ENCODE measurements at places on chromosomes 4 and X.
A peak's percentile ranks its signal among the peaks of the same experiment; 100 is the strongest.

DNA sequence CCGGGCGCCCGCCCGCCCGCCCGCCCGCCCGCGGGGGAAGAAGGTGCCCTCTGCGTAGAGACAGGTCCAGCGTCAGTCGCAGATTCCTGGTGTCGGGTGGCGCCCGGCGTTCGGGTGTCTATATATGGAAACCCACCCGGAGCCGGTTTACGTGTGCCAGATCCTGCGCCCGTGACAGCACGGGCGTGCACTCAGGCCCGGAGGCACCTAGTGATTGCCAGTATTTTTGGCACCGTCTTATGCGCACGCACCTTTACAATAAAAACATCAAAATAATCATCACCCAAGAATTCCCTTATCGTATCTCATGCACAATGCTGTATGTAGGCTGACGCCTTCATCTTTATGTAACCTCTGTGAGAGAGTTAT, 519 bp downstream of the SLC25A4 start:
- peak; percentile 65 for DNase-seq

DNA sequence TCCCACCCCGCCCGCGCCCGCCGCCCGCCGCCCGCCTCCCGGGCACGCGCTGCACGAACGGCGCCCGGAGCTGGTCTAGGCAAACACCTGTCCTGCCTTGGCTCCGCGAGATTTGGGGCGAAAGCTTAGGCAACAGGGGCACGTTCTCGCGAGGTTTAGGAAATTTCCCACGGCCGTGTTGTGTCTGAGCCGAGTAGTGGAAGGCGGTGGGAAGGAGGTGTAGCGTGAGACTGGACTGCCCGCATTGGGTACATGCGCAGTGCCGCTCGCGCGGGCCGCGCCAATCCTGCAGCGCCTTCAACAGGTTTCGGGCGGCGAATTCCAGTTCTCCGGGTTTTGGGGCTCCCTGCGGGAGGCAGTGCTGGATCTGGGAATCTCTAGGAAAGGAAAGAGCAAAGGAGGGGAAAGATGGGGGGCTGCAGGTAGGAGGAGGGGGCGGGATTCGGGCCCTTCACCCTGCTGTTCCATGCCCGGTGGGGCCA, 1.3 kb upstream of the RBPJ start:
- DNase-seq: peak; percentile 98

GRCh38 chr4:172270397-172270796, 457.2 kb downstream of the GALNTL6 start:
- DNase-seq: no peak

DNA sequence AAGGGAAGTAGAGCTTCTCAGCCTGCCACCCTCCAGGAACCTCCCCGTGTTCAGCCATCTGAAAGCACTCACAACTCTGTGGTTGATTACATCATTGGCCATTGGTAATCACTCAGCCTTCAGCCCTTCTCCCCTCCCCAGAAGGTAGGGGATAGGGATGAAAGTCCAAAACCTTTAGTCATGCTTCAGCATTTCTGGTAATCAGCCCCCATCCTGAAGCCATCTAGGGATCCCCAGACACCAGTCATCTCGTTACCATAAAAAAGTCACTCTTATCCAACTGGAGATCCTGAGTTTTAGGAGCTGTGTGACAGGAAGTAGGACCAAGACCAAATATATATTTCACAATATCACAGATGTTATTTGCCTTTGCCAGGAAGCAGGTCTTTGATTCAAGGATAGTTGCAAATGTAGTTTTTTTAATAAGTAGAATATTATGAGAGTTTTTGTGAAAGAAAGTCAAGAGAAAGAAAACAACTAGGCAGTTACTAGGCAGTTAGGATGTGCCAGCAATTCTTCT, 364.6 kb upstream of the NOCT start:
- no peak for DNase-seq

GRCh38 chrX:24563291-24564010, 83.7 kb downstream of the PCYT1B start:
- DNase-seq: no peak

GRCh38 chr4:41747230-41748055, 1.1 kb downstream of the PHOX2B start:
- DNase-seq: peak; percentile 51

DNA sequence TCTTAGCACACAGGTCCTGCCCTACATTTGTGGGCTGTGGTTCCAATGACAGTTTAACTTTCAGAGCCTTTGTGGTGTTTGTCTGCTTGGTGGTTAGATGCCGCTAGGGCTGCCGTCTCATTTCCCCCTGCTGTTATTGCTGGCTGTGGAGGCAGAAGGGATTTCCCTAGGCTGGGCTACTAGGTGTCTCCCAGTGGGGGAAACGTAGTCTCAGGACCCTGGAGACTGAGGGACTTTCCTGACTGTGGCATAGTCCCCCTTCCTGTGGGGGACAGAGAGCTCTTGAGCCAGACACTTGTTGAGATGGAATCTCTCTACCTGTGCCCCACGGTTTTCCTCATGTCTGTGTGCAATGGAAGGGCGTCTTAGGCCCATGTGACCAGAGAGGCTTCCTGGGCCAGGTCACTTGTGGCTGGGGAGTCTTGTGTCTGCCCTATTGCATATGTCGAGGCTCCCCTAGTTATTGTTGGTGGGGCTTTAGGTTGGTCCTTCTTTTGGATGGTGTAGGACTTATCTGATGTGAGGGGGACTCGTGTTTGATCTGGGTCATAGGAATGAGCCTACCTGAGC, 68.2 kb downstream of the ARHGAP10 start:
- peak; percentile 73 for DNase-seq

GRCh38 chr4:89142691-89143669, 31.6 kb downstream of the TIGD2 start:
- no peak for DNase-seq

GRCh38 chr4:58739275-58739674, 1629.1 kb upstream of the IGFBP7 start:
- no peak for DNase-seq

DNA sequence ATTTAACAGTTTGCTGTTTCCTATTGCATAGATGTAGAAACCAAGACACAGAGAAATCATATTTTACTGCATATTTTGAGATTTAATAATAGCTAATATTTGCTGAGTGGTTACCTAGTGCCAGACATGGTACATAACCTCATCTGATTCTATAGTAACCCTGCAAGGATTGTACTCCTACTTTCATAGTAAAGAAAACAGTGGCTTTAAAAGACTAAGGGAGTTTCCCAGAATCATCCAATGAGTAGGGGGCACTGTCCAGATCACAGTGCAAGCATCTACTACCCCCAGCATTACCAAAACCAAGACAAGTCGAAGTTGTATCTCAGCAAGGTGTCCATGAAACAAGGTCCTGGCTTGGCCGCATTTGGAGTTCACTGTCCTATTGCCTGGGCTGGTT, 224.5 kb upstream of the TENM3 start:
- no peak for DNase-seq

- no peak for DNase-seq
Observed at GRCh38 chr4:2933566-2934076, 29.6 kb downstream of the NOP14 start.

GRCh38 chr4:858831-859451, 33.0 kb upstream of the CPLX1 start:
- DNase-seq: no peak

GRCh38 chr4:61336488-61336887, 136.4 kb downstream of the ADGRL3 start:
- no peak for DNase-seq

GRCh38 chr4:2923141-2923551, 40.1 kb downstream of the NOP14 start:
- peak; percentile 46 for DNase-seq

- DNase-seq: no peak
Observed at GRCh38 chrX:2284601-2285000, 216.2 kb downstream of the DHRSX start.

GRCh38 chr4:70728091-70728490, 6.3 kb downstream of the RUFY3 start:
- no peak for DNase-seq

DNA sequence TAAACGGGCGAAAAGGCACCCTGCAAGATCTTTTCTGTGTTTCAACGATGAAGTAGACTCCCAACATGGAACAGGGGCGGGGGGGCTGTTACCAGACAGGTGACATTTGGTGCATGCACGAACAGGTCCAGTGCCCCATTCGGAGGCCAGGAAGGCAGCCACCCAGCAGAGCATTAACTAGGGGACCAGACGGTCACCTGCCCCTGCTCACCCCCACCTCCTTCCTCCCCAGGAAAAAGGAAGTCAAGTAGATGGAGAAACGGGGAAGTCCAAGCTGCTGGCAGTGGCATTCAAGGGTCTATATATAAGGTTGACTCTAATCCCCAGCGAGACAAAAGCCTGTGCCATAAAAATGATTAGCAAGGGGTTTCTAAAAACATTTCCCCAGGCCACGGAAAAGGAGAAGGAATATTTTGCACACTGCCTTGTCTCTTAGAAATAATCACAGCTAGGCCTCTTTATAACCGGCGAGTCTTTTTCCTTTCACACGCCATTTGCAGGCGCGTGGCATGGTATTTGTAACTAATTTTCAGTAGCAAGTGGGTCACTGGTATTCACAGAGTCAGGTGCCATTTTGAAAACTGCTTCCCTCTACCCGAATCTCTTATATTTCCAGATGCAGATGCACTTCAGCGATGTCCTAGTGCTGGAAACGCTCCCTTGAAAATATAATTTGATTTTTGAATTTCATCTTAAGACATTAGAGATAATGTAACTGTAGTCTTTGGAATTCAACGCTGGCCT, 1.2 kb upstream of the TMSB4X start:
- peak; percentile 69 for DNase-seq

GRCh38 chr4:164871673-164872072, 5.3 kb upstream of the APELA start:
- no peak for DNase-seq

GRCh38 chr4:107666134-107666533, 53.9 kb downstream of the PAPSS1 start:
- DNase-seq: no peak

DNA sequence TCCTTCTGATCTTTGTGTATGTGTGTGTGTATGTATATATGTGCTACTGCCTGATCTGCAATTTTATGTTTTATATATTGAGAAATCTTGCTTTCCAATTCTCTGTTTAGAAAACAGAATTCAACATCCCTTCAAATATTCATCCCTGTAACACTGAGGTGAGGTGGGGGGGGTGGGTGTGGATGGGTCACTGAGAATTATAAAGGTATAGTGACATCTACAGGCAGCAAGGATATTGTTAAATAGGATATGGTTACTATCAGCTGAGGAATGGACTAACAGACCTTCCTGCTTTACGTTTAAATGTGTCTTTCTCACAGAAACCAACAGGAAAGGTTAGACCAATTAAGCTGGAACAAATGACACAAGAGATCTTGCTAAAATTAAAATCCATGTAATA, 19.0 kb upstream of the MAGEB2 start:
- DNase-seq: no peak

DNA sequence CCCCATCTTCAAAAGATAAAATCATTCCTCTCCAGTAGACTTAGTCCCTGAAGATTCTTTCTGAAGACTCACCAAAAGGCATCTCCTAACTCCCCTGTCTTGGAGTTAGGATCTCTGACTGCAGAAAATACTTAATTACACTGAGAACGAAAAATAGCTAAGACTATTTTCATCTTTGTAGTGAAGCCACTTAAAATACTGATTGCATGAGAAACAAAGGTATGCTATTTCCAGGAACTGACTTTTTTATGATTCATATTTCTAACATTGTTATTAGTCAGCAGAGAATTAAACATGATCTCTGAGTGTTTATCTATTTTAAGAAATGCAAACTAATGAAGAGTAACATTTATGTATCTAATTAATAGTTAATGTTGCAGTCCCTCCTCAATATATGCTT, 71.8 kb upstream of the NR3C2 start:
- no peak for DNase-seq

- DNase-seq: no peak
Observed at GRCh38 chr4:109912706-109913595, at the start of gene EGF. Gene EGF (plus strand): TSS chr4:109912883. CDS start chr4:109913336, 453 bp downstream.

DNA sequence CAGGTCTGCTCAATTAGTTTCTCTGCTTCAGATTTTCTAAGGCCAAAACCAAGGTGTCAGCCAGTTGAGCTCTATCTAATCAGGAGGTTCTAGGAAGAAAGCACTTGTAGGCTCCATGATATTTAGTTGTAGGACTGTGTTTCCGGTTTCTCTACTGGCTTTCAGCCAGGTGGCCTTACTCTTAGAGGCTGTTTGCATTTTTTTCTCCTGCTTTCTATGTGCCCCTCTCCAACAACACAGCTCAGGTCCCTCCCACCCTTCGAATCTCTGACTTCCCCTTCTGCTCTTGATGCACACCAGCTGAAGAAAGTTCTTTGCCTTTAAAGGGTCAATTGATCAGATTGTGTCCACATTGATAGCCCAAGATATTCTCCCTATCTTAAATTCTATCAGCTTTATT, 245.2 kb downstream of the RAB28 start:
- no peak for DNase-seq

DNA sequence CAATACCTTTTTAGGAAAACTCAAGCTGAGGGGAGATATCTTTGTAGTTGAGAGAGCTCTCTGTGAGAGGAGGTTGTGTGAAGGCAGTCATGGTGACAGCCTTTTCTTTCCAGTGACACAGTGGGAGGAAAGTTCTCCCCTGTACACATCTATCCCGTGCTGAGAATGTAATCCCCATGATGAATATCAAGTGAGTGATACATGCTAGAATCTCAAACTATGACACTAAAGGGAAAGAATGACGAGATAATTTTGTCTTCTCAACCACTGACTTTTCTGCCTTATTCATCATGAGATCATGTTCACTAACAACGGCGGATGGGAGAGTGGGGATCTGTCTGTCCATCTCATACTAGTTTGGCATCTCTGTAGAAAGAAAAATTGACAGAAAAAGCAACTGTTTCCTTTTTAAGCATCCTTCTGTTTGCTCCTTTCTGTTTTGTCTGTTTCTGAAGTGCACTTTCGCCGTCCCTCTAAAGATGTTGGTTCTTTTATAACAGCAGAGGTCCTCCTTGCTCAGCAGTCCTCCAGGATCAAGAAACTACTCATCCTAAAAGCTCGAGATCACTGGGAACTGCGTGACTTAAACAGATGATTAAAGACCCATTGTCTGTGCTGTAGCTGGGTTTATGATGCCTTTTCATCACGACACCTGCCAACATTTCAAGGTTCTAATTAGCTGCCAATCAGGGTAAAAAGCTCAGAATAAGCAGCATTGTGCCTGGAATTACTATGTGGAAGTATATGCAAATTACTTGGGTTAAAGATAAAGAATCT, 137.6 kb downstream of the DCK start:
- DNase-seq: no peak

GRCh38 chrX:101478366-101478765, 6.9 kb upstream of the ARMCX4 start:
- DNase-seq: no peak

DNA sequence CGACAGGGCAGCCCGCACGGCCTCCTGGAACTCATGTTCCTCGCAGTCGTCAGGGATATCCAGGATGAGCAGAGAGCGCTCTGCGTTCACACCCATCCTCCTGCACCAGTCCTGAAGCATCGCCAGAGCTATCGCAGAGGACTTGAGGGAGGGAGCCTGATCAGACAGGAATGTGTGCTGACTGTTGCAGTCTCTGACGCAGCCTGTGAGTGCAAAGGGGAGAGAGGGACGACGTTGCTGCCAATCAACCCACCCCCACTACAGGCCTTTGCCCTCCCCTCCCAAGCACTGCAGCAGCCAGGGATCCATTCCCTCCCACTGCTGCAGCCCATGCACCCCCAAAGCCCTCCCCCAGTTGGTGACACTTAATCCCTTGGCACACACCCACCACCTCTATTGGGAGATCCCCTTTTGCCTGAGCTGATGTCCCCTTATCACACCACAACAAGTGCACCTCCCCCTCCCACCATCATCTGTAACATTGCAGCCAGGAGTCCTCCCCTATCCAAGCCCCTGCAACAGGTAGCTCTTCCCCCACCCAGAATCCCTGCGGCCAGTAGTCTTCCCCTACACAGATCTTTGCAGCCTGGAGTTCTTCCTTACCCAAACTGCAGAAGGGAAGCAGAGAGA, 897 bp downstream of the PNMA6F start:
- no peak for DNase-seq

GRCh38 chrX:71254092-71254963, at the start of gene ZMYM3:
Gene ZMYM3 (minus strand): TSS chrX:71254140. CDS start chrX:71253255, 885 bp downstream.
- peak; percentile 86 for DNase-seq

Measured in activated CD8-positive, alpha-beta memory T cell treated with anti-CD3 and anti-CD28 coated beads, Interleukin-2, amount 50 U/mL, for 48 hours (primary cell).